ENCODE measurements at places on chromosomes 2 and 18. TPM values are rescaled to one million over a fixed set of nuclear protein-coding genes. Genes with fewer than 3 reads are reported as not detected.

DNA sequence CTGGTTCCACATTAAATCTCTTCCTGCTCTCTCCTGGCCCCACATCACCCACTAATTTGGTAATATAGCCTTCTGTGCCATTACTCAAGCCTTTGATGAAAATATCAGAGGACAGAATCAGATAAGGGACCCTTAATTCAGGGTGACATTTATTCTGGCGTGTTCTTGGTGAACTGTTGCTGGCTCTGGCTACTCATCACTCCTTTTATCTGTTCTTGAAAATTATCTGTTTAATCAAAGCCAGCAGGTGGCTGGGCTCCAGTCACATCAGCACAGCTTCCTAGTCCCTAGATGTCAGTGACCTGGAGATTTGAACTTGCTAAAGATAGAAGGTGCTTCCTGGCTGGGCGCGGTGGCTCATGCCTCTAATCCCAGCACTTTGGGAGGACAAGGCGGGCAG is 26.9 kb upstream of the SLC35F6 start:
- no peak overlapping the region for H3K27ac ChIP-seq
- no peaks in the 10 kb centered on the region for H3K4me1 ChIP-seq
- H3K27me3 ChIP-seq, result no peaks in the 10 kb centered on the region
- DNase-seq, result no peak
- H3K4me3 ChIP-seq, result no peak overlapping the region

TANC1 gene
- 62.7 TPM for total RNA-seq

DNA sequence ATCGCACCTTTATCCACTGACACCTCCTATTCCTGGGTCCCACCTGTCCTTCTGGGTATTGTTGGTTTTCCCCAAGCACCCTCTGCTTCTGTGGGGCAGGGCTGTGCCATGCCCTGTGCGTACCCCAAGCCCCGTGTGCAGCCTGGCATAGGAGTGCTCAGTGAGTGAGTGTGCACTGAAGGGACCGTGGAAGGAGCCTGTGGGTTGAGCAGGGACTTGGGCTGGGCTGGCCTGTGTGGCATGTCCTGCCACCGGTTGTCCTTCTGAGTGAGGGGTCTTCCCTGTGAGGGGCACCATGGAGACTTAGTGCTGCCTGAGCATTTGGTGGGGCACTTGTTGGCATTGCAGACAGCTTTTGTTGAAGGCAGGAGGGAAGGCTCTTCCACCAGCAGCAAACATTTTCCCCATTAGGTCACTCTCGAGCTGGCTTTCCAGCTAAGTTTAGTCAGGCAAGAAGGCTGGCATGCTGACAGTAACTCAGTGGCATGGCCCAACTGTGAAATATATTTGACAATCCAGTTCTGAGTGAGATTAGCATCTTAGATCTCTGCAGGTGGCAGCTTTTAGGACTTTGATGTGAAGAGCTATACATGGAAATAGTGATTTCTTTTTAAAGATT is 64.7 kb downstream of the LPIN1 start:
- H3K4me3 ChIP-seq, result no peak overlapping the region
- no peak for DNase-seq
- no peaks in the 10 kb centered on the region for H3K4me1 ChIP-seq
- H3K27me3 ChIP-seq, result no peaks in the 10 kb centered on the region

DNA sequence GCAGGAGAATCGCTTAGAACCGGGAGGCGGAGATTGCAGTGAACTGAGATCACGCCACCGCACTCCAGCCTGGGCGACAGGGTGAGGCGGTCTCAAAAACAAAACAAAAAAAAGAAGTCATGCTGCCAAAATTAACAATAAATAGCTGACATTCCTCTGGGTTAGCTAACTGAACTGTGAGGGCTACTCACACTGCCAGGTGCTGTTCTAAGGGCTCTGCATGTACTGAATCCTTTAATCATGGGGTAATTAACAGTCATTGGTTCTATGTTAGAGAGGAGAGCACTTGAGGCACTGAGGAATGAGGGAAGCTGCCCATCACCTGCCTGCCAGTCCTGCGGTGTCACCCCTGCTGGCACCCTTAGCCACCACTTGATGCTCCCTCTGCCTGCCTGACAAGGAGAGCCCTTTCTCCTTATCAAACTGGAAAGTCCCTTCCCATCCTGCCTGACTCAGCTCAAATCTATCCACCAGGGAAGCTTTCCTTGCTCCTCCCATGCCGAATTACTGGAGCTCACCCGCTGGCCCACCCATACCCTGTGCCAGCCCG is 73.0 kb upstream of the RIOK3 start:
- H3K4me3 ChIP-seq, result no peak overlapping the region
- H3K27me3 ChIP-seq, result no peaks in the 10 kb centered on the region
- no peaks in the 10 kb centered on the region for H3K36me3 ChIP-seq
- H3K27ac ChIP-seq, result no peak overlapping the region
- DNase-seq, result no peak
- peaks cover 20% of the 10 kb centered on the region for H3K4me1 ChIP-seq

DNA sequence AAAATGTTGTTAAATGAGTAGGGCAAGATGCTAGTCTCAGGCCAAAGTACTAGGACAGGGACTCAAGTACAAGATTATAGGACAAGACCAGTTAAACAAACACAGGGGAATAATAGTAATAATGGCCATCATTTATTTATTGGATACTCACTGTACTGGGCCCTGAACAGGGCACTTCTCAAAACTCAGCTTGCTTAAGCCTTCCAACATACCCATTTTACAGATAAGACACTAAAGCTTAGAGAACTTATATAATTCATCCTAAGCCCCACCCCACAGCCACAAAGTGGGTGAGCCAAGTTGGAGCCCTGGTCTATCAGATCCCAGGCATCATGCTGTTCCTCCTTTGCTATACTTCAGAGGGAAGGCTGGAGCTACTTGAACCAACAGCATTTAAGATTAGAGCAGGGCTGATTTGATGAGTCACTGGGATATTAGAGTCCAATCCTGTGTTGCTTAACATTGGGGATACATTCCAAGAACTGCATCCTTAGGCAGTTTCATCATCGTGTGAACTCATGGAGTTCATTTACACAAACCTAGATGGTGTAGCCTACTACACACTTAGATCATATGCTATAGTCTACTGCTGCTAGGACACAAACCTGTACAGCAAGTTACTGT is 153.6 kb downstream of the MTCL1 start:
- H3K4me3 ChIP-seq, result no peak overlapping the region
- peaks cover 4% of the 10 kb centered on the region for H3K4me1 ChIP-seq
- DNase-seq, result no peak
- H3K27ac ChIP-seq, result peak overlapping the region; percentile 31
- H3K36me3 ChIP-seq, result no peaks in the 10 kb centered on the region
- H3K27me3 ChIP-seq, result no peaks in the 10 kb centered on the region

DNA sequence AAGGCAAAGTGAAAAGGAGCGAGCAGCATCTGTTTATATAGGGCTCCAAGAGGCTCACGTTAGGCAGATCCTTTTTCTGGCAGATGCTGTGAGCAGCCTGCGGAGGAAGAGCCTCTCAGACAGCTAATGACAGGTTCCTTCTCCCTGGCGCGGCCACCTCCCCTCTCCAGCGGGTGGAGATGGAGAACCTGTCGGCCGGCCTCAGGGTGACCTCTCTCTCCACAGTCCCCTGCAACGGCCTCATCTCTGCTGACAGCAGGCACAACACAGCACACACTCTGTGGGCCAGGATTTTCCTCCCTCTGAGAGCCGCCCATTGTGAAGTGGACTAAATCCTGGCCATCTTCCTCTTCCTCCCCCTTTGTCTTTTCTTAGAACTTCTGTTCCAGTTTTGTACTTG is 119.8 kb downstream of the PRKCE start:
- H3K4me1 ChIP-seq, result no peaks in the 10 kb centered on the region
- H3K27ac ChIP-seq, result peak overlapping the region; percentile 74
- DNase-seq, result peak; percentile 90
- no peaks in the 10 kb centered on the region for H3K27me3 ChIP-seq
- no peaks in the 10 kb centered on the region for H3K36me3 ChIP-seq
- peak overlapping the region; percentile 37 for H3K4me3 ChIP-seq

NFE2L2 gene
- total RNA-seq, result 101 TPM

- DNase-seq, result no peak
- no peaks in the 10 kb centered on the region for H3K4me1 ChIP-seq
- no peak overlapping the region for H3K27ac ChIP-seq
- no peaks in the 10 kb centered on the region for H3K27me3 ChIP-seq
- H3K36me3 ChIP-seq, result no peaks in the 10 kb centered on the region
Measured at GRCh38 chr2:231139796-231140195, 15.0 kb upstream of the HTR2B start.

SIX2 gene
- total RNA-seq, result 1.7 TPM

DNA sequence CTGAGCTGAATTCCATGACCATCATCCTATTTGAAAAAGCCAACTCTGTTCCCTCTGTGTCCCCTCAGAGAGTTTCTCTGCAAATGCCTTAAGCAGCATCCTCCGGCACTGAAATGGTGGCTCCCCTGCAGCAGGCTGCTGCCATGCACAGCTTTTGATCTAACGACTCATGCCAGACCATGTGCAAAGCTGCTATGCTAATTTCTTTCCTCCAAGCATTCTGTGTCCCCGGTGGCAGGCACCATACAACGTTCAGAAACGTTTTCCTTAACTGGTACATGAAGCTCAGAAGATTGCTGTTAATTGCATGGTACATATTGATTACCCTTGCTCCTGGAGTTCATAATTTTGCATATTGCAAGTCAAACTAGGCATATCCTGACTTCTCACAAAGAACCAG is 336.8 kb downstream of the RBM43 start:
- no peak overlapping the region for H3K27ac ChIP-seq
- H3K4me1 ChIP-seq, result no peaks in the 10 kb centered on the region
- no peak for DNase-seq
- no peaks in the 10 kb centered on the region for H3K36me3 ChIP-seq
- H3K27me3 ChIP-seq, result no peaks in the 10 kb centered on the region

SLC9A4 gene
- not detected for total RNA-seq

CPO gene
- total RNA-seq, result 1.1 TPM
